ENCODE measurements at places on chromosomes 12 and 14.

- DNase-seq: no peak
These were observed 238.6 kb upstream of the DDHD1 start for GRCh38 chr14:53391631-53392285.

- no peak for DNase-seq
These were observed 117.2 kb upstream of the FZD10 start for GRCh38 chr12:130044991-130045621.

DNA sequence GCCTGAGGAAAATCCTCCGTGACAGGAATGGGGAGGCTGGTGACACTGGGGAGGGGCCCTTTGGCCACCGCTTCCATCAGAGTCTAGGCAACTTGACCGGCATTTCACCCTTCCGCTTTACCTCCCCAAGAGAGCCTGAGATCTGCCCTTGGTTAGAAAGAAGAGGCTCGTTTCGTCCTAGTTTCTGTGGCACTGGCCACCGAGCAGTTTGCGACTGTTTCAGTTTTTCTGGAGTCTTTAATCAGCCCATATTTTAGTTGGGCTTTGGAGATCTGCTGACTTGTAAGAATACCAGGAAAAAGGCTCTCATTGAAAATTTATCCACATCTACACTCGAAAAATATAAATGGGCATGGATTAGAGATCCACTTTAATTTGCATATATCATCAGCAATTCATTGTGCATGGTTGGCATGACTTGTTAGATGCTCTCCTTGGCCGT lies 414 bp upstream of the ANKS1B start:
- no peak for DNase-seq

DNA sequence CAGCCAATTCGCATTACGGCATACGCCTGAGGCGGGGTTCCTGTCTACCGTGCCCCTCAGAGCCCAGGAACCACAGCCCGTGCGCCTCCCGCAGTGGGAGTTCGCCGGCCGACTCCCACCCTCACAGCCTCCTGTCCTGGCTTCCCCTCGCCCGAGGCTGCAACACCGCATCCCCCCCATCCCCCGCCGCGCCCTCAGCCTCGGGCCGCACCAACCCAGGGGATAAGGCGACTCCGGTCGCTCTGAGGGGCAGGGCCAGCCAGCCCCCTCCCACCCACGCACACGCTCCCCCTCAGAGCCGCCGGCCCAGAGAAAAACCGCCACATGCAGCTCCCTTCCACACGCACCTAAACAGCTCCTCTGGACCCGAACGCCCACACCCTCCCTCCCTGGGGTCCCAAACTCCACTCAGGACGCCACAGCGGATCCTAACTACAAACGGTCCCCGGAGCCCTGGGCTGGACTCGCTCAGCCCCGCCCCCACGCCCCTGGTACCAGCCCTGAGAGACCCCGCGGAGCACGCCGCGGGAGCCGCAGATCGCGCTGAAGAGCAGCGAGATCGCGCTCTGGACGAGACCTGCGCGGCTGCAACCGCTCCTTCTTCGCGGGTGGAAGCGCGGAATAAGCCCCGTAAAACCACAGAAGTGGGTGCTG lies at the start of gene C14orf39:
TSS of gene C14orf39 (minus strand) at position 466 of the 654 bp plus-strand sequence. CDS start 985 bp downstream, outside the sequence.
- no peak for DNase-seq

DNA sequence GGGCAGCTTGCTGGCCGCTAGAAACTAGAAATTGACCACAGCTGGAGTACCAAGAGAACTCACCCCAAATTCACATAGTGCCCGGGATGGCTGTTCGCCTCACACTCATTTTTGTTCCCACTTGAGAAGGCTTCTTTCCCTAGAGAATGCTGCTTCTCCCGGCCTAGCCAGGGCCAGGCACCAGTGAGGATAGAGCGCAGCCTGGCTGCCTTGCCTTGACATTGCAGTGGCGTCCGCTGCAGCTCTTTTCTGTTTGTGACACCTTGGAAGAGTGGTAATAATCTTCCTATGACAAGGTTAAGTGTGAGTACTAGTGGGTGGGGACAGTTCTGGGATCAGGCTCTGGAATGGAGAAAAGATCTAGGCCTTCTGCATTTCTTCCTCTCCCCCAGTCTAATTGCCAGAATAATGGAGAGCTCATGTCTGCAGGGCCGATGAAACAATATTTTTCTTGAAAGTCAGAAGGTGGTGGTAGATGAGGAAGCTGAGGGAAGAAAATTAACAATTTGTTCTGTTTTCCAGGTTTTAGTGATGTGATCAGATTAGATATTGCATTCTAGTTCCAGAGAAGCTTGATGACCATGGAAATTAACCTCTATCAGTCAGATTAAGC lies 3.7 kb downstream of the TMEM253 start:
- DNase-seq: no peak

- DNase-seq: no peak
These were observed 1.5 kb downstream of the COL2A1 start for GRCh38 chr12:48002773-48003218.

DNA sequence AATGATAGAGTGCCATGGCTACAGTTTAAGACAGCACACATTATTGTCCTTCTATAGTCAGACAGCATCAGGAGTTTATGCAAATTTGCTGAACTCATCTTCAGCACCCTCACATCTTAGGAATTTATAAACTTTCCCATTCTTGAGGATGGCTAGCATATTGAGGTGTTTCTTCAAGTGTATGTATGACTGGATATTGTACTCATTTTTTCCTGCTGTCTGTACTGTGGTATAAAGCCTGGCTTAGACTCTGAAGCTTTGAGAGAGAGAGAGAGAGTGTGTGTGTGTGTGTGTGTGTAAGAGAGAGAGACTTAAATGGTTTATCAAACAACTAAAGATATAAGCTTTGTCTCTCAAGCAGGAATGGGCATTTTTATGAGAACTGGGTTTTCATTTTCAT lies 161.6 kb downstream of the PIK3C2G start:
- DNase-seq: no peak

GRCh38 chr14:93305725-93306418 lies 27.0 kb downstream of the BTBD7 start:
- no peak for DNase-seq

DNA sequence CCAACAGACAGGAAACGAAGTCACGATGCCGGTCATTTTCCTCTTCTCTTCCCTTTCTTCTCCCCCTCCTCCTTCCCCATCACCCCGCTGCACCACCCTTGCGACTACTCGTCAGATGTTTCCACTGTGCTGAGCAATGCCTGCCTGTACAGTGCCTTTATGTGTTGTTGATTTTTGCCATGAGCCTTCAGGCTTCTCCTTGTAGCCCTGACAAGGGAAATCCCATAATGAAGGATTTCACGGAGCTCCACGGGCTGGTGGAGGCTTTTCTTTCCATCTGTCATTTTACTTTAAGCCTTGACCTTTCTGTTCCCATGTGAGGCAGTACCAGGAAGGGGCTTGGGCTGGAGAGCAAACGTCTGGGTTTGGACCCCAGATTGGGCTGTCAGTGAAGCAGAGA lies 28.7 kb upstream of the CCND2 start:
- DNase-seq: no peak

DNA sequence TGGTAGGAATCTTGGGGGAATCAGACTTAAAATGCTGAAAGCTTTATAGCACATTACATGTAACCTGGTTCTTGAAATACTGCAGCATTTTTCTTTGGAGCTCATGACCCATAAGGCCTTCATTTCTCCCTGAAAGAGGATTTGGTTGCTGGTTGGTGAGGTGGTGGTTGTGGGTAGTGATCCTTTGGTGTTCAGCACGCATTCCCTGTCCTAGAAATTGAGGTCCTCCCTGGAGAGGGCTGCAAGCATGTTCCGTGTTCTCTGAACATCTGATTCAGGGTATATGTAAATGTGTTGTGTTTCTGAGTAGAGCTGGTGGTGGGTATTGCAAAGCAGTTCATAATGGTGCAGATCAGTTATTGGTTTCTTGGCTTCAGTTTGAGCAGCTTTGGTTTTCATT lies 2.0 kb downstream of the SCN8A start:
- DNase-seq: no peak

DNA sequence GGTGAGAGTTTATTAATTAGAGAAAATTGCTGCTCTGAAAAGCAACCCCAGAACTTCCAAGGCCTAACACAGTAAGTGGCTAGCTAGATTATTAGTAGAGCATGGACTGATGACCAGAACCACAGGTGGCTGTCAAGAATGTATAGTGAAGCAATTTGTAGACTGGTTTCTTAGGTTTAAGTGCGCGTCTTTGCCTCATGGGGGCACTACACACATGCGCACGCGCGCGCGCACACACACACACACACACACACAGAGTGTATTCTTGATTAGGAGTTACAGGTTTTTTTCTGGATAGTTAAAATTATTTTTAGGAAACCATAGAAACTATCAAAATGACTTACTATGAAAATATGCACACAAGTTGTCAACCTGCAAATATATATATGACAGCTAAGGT lies 66.5 kb downstream of the BHLHE41 start:
- DNase-seq: no peak

DNA sequence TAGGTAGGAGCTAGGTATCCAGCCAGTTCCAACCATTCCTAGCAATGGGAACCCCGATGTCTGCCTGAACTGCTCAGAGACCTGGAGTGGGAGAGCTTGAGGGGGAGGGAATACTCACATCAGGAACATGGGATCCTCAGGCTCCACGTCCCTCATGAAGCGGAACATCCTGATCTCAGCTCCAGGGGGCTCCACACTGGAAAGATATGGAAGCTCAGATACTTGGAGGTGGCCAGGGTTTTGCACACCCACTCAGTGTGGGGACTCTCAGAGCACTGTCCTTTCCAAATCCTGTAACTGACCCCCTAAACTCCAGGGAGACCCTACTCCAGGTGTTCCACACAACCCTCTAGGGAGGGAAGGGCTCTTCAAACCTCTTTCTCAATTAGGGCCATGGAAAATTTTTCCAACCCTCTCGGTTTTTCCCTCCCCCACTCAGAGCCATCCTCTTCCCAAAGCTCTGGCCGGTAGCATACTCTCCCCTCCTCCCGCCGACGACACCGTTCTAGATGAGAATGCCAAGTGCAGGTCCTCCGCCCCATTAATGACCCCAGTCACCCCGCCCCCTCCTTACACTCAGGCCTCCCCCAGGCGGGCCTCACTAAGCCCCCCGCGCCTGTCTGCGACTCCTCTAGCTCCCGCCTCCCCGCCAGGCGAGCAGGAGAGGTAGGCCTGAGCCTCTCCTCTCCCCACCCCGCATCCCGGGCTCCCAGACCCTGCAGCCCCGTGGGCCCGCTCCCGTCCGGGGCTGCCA lies 597 bp downstream of the MLF2 start:
- no peak for DNase-seq

DNA sequence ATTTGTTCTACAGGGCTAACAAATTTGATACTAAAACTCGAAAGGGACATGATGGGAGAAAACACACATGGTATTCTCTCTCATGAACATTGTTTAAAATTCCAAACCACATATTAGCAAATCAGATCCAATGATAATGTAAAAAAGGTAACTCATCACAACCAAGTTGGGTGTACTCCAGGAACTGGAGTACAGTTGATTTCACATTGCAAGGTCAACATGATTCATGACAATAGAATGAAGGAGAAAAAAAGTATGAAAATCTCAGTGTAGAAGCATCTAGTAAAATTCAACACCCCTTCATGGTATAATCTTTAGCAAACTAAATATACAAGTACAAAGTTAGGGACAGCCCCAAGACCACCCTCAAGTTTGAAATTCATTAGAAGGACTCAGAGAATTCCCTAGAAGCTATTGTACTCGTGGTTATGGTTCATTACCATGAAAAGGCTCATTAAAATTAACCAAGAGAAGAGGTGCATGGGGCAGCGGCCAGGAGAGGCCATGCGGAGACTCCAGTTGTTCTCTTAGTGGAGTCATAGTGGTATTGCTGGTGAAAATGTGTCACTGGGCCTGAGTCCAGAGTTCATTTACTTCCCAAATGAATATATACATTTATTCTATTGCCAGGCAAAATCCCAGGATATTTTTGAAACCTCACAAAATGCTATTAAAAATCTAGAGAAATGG lies 3.1 kb upstream of the CDCA4 start:
- no peak for DNase-seq

DNA sequence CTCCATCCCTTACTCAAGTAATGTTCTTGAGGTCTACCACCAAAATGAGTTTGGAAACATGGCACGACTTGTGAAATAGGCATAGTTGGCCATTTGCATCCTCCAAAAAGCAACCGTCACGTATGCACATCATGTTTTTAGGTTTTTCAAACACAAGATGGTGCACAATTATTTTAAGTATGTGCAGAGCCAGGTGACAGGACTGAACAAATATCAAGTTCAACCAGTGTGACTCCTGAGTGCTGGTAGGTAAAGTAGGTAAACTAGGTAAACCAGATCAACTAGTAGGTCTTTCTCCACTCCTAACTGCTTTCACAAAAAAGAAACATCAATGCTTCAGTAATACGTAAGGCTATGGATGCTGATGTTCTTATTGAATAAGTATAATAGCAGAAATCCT lies 39.1 kb downstream of the FGD6 start:
- no peak for DNase-seq

- no peak for DNase-seq
These were observed 26.0 kb downstream of the ASPG start for GRCh38 chr14:104111301-104112112.

DNA sequence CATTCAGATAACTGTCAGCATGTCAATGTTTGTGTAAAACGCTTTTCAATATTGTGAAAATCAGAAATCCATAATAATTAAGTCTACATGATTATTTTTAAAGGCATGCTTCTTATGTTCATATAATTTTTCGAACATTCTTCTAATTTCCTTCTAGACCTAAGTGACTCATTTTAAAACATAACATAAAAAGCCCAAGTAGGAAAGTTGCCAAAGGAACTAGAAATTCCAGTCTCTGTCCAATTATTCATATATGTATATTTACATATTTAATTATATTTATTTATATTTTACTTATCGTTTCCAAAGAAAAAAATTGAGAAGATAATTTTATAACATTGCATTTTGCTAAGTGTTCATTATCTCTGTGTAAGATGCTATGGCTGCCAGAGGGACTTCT lies 110.4 kb downstream of the TMTC1 start:
- no peak for DNase-seq

- DNase-seq: no peak
These were observed 13.9 kb downstream of the PELI2 start for GRCh38 chr14:56131865-56132833.

DNA sequence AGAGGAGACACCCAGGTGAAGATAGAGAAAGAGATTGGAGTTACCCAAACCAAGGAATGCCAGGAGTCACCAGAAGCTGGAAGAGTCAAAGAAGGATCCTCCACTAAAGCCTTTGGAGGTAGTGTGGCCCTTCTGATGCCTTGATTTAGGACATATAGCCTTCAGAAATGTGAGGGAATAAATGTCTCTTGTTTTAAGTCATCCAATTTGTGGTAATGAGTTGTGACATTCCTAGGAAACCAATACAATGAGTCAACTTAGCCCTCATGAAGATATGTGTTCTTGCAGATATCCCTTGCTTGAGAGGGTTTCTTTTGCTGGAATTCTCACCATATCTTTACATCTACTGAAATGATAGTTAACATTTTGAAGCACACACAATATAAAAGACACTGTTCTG lies 58.8 kb downstream of the CCER1 start:
- peak; percentile 19 for DNase-seq

GRCh38 chr12:33248364-33248763 lies 191.3 kb downstream of the SYT10 start:
- DNase-seq: no peak

Data from HFF-Myc (cell line).